HuH-7 (cell line): ENCODE measurements at places on chromosomes 4 and X.

GRCh38 chr4:178665916-178666315, 1223.7 kb upstream of the AGA start:
- DNase-seq: no peak

- DNase-seq: no peak
Measured at GRCh38 chrX:71540801-71541200, 7.9 kb downstream of the OGT start.

- no peak for DNase-seq
Measured at GRCh38 chrX:30027636-30028035, 187.7 kb upstream of the MAGEB2 start.

- peak; percentile 22 for DNase-seq
Measured at GRCh38 chrX:22192419-22193060, 80.2 kb upstream of the CBLL2 start.

DNA sequence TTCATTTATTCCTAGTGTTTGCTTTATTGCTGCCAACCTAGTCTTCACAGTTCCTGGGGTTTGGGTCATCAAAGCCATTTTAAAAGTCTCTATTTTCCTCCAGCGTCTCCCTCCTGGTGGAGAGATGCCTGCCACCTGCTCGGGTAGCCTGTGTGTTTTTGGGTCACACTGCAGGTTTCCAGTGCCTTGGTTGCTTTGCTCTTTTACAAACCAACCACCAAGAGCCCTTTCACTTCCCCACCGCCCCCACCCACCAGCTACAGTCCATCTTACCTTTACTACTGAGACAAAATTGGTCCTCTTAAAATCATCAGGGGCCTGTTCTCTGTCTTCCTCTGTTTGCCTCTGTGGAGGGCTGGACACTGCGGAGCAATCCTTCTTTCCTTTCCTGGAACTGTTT, 280.5 kb upstream of the GATB start:
- no peak for DNase-seq

DNA sequence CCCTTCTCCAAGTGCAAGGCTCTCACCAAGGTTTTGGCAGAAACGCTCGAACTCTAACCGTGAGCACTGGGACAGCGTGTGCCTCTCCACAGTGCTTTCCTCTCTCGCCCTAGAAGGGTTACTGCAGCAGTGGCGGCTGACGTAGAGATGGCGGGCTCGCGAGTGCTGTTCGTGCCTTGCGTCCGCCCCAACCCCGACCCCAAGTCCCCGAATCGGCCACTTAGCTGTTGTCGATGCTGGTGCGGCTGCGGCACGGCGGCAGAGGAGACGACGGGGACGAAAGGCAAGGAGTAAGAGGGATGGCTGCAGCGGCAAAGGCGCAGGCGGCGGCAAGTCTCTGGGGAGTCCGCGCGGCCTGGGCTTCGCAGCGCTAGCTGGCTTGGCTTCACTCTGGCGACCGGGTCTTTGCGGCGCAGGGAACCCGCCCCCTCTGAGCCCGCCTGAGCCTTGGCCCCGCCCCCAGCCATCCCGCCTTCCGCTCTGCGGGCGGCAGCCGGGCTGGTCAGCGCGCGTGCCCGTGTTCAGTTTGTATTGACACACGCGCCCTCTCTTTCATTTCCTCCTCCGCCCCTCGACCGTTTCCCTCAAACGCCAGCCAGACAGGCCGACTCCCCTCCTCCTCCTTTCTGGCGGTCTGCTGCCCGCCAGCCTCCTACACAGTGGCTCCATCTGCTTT, at the start of gene SPIN4:
Gene SPIN4, minus strand, starts transcription at position 392 of the 676 bp plus-strand sequence. CDS start 513 bp downstream, outside the sequence.
- no peak for DNase-seq

DNA sequence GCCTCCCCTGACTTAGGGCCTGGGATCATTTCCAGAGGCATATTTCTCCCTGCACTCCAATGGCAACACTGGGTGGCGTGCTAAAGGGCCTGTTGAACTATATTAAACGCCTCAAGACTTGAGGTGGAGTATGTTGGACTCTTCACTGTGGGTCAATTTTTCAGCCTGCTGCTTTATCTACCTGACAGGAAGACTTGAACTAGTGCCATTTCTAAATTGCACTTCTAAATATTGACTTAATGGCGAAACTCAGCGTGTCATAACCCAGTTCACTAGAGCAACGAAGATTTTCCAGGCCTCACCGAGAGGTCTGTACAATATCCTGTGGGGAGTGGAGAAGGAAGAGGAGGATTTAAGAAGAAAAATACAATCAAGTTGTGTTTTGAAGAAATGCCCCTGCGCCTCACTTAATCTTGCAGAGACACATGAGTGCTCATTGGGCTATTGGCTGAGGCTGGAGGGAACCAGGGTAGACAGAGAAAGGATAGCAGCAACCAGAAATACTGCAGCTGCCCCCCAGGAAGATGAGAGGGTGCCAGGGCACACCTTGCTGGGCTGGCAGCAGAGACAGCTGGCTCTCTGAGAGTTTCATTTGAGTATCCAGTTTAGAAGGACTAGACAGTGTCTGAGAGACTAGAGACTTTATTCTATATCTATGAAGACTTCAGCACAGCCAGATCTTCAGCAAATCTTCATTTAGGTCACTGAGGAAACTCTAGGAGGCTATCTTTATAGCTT, 67.4 kb downstream of the ENPP6 start:
- no peak for DNase-seq

DNA sequence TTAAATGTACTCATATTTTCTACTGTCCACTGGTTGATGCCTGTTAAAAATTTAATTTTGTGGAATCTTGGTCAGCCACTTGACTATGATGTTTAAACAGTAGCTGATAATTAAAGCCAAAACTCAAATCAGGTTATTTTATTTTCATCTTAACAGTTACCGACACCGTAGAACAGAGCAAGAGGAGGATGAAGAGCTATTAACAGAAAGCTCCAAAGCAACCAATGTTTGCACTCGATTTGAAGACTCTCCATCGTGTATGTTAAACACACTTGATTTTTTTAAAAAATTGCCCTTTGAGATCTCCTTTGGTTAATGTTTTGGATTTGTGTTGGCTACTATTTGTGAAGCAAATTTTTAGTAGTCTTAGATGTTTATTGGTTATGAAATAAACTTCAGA, 10.7 kb downstream of the SMARCA5 start:
- DNase-seq: no peak

DNA sequence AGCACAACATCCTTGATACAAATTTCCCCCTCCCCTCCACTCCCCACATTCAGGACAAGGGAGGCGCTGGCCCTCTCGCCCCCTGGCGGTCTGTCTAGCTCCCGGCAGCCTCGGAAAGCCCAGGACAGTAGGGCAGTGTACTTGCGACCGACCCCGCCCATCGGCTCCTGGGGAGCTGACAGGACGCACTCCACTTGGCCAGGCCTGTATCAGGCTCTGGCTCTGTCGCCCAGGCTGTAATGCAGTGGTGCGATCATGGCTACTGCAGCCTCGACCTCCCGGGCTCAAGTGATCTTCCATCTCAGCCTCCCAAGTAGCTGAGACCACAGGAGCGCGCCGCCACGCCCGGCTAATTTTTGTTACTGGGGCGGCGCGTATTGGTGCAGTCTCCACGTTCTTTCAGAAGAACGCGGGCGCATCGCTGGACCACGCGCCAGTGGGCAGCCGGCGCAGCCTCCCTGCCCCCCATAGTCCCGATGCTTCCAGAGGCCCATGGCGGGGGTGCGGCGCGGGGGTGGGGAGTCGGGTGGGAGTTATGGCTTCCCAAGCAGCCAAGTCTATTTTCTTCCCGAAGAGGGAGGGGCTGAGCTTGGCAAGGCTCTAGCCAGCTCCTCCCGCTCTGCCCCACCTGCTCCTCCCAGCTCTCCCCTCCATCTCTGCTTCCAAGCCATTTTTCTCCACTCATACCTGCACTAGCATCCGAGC, 7.8 kb upstream of the AKAP14 start:
- peak; percentile 73 for DNase-seq

- DNase-seq: no peak
Measured at GRCh38 chr4:121376556-121376955, 4.3 kb downstream of the QRFPR start.

DNA sequence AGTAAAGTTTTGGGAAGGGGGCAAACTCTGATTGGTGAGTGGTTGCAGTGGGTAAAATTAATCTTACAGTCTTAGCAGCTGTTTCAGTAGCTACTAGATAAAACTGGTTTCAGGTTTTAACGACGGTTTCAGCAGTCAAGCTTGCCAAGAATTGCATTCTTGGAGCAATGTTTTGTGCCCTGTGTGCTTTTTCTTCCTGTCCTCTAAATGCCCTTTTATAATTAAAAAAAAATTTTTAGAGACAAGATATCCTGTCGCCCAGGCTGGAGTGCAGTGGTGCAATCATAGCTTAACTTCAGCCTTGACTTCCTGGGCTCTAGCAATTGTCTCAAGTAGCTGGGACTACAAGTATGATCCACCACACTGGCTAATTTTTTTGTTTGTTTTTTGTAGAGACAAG, 6.3 kb upstream of the PPEF2 start:
- DNase-seq: no peak

GRCh38 chrX:77776659-77777058, 9.4 kb downstream of the ATRX start:
- DNase-seq: no peak

DNA sequence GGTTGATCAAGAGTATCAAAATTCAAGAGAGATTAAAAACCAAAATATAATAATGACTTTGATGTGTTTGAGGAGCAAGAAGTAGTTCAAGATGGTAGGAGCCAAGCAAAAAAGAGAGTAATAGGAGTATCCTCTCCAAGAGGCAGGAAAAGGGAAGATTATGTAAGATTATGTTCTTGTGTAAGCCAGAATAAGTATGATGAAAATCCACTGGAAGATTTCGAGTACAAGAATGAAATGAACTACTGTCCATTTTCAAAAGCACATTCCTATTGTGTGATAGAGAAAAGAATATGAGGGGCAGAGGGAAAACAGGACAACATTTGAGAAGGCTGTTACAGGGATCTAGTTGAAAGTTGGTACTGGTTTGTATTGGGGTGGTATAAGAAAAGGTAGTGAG, 659.6 kb upstream of the INTU start:
- DNase-seq: no peak

GRCh38 chr4:10164877-10165283, 48.3 kb upstream of the WDR1 start:
- peak; percentile 36 for DNase-seq

- no peak for DNase-seq
Measured at GRCh38 chr4:177057186-177057585, 252.5 kb upstream of the NEIL3 start.

GRCh38 chrX:15998350-15998749, 125.0 kb upstream of the GRPR start:
- DNase-seq: no peak

- DNase-seq: no peak
Measured at GRCh38 chrX:40007756-40008705, 89.7 kb downstream of the BCOR start.

GRCh38 chr4:174201871-174202270, 81.6 kb downstream of the FBXO8 start:
- no peak for DNase-seq

- no peak for DNase-seq
Measured at GRCh38 chr4:78588894-78589545, 37.5 kb downstream of the ANXA3 start.

GRCh38 chr4:80897537-80898303, 132.8 kb upstream of the BMP3 start:
- no peak for DNase-seq

- no peak for DNase-seq
Measured at GRCh38 chr4:139839403-139840031, 173.9 kb downstream of the MGST2 start.

GRCh38 chr4:170589597-170590191, 499.9 kb upstream of the AADAT start:
- peak; percentile 22 for DNase-seq

- no peak for DNase-seq
Measured at GRCh38 chrX:6029014-6029413, 199.7 kb downstream of the NLGN4X start.

DNA sequence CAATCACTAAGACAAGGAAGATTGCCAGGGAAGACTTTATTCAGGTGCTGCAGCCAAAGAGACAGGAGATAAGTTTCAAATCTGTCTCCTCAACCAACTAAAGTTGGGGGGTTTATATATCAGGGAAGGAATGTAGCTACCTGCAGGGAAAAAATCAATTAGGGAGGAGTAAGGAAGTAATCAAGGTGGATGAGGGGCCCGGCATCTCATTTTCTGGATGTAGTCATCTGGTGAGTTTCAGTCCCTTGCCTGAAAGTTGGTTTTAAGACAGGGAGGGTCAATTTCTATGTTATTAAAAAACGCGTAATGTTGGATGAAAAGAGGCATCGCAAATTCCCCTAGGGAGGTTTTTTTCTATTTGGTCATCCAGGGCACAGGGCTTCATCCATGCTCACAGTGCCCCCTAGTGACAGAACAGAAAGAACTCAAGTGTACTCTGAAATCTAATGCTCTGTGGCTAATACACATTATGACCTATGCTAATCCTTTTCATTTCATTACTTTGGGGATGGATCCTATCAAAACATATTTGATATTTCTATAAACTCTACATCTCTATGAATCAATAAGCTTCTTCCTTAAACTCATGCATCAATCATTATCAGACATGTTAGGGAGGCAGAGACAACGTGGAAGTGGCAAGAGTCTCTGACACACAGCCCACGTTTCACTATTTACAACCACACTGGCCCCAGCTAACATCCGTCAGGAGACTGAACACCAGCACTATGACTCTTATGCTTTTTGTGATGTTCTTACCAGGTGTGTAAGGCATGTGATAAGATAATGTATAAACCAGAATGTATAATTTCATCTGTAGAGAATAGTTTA, 1577.0 kb upstream of the TENM3 start:
- peak; percentile 3 for DNase-seq

DNA sequence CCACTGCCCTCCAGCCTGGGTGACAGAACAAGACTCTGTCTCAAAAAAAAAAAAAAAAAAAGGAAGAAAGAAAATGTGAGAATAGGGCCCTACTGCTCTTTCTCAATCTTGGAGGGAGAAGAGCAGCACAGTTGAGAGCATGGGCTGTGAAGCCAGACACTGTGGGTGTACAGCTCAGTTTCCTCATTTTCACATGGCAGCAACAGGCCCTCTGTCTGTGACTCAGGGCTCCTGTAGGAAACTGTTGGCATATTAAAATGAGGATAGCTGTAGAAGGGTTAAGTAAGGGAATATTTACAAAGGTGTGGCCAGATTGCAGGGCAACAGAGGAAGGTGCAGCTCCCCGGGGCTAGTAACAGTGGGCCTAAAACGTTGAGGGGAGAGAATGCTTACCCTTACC, 3.4 kb downstream of the AKAP14 start:
- DNase-seq: peak; percentile 23

- DNase-seq: no peak
Measured at GRCh38 chr4:70994069-70994366, 569 bp downstream of the DCK start.

- no peak for DNase-seq
Measured at GRCh38 chr4:105714071-105714521, 5.5 kb downstream of the GSTCD start.

GRCh38 chr4:76624931-76625715, 190.1 kb downstream of the SHROOM3 start:
- no peak for DNase-seq

DNA sequence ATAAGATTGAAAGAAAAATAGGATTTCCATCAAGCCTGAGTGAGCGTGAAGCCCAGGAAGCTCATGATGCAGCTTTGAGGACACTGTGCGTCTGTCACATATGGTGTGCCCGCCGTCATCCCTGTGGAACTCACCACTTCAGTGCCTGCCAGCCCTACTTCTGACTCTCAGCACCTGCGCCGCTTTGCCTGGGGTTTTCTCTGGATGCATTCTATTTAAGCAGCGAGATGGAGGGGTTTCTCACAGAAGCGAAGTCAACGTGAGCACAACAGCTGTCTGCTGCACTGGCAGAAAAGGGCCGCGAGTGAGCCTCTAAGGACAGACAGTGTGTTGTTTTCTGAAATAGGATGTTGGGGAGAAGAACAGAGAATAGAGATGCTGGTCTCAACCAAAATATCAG, 6.2 kb upstream of the TMEM128 start:
- DNase-seq: no peak
